SW480 (cell line): ENCODE measurements at places on chromosomes 5 and 9.

DNA sequence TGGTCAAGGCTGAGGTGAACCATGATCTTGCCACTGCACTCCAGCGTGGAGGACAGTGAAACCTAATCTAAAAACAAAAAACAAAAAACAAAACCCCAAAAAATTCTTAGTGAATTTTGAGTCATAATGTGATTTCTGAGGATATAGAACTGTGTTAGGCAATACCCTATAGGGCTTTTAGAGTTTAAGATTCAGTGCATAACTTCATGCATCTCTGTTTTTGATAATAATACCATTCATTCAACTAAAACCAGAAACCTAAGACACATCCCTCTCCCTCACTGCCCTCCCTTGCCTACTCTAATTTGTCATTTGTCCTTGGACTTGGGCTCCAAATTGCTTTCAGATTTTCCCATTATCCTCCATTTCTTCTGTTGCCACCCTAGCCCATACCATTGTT lies 405.7 kb upstream of the EDIL3 start:
- DNase-seq, result no peak

DNA sequence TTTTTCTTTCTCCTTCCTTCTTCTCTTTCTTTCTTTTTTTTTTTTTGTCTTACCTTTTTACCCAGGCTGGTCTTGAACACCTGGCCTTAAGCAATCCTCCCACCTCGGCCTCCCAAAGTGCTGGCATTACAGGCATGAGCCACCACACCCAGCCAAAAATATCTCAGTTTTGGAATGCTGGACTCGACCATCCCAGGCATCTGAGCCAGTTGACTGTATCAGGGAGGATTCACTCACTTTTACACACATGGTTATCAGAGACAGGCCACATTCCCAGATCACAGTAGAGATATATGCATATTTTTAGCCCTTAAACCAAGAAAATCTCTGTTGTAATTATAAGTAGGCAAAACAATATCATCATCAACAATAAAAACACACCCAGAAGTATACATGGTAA lies 21.9 kb downstream of the NIM1K start:
- DNase-seq, result no peak

- no peak for DNase-seq
Observed at GRCh38 chr9:133918111-133918813, 73.9 kb downstream of the VAV2 start.

DNA sequence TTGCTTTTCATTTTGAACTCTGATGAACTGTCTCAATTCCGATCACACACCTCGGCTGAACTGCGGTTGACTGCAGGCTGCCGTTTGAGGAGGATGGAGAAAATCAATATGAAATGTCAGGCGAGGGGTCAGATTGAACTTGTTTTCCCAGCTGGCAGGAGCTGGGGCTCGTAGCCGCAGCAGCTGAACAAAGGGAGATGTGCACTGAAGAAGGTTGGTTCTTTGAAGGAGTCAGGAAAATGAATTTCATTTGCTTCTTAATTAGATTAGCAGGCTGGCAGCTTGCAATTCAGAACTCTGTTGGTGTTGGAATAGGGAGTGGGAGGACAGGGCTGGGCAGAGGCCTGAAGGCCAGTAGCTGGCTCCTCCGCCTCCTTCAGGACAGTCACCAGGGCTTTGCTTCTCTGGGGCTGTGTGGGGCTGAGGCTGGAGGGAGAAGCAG lies 117.4 kb upstream of the GPR151 start:
- DNase-seq, result no peak

DNA sequence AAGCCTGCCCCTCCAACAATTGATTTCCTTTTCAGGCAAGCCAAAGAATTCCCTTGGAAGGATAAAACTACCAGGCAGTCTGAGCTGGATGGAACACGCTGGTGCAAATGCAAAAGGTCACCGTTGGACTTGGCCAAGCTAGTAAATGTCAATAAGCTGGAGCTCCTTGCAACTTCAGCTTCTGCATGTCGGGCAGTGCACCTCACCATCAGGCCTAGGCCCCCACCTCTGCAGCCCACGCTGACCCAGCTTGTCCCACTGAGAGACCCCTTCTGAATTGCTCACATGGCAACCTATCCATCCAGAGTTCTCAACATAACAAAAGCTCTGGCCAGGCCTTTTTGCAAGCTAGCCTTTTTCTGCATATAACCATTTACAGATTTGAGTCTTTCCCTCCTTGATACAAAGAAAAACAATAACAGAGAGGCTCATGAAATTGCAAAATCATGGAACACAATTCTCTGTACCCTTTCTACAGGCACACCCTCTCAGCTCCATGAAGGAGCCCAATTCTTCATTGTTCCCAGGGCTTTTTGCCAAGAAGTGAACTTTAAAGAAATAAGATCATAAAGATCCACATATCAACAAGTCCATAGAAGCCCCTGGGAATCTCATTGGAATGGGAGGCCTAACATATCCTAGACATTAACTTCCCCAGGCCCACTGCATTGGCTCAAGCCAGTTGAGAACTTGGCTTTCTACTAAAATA lies 123.9 kb upstream of the SLIT3 start:
- no peak for DNase-seq

GRCh38 chr5:150539206-150539605 lies 31.3 kb downstream of the NDST1 start:
- DNase-seq, result no peak

- no peak for DNase-seq
Observed at GRCh38 chr9:13027879-13028278, 251.6 kb downstream of the MPDZ start.

- no peak for DNase-seq
Observed at GRCh38 chr9:99621040-99621439, 200.6 kb upstream of the NR4A3 start.

- DNase-seq, result peak; percentile 55
Observed at GRCh38 chr5:148011398-148012137, 52.2 kb upstream of the SPINK5 start.

GRCh38 chr5:136638084-136638483 lies 272.7 kb upstream of the TRPC7 start:
- no peak for DNase-seq

- DNase-seq, result no peak
Observed at GRCh38 chr5:147805030-147805454, 22.5 kb upstream of the JAKMIP2 start.

DNA sequence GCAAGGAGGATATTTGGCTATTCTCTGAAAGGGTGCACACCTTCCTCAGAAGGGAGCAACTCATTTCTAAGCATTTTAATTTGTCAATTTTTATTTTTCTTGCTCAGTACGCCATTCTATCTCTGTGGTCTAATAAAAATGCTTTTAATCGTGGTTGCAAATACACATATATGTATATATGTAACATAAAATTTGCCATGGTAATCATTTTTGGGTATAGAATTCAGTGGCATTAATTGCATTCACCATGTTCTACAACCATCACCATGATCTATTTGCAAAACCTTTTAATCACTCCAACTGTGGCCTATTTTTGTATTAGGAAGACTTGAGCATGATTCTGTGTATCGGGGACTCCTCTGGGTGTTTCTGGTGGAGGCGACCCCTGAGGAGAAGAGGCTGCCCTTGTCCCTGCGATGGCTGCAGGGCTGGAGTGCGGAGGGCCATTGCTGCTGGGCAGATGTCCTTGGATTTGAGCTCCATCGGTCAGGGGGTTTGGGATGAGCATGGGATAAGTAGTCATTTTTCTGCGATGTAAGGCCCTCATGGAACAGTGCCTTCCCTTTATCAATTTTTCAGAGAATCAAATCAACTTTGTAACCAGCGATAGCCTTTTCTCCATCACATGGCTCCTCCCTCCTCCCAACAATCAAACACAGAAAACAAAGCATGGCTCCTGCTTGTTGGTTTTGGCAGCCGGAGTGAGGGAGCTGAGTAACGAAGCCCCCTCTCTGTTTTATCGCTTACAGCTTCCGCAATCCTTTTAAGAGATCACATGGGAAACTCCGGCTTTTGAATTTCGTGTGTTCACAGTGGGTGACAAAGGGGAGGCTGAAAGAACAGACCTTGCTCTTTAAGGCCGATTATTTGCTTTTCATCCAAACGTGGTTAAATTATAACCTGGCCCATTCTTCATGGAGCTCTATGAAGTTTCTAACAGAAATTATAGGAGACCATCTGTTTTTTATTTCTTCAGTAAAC lies 187.3 kb downstream of the TENT4A start:
- no peak for DNase-seq

- DNase-seq, result no peak
Observed at GRCh38 chr5:178240341-178240741, 7.7 kb upstream of the PHYKPL start.

- no peak for DNase-seq
Observed at GRCh38 chr5:54383941-54384340, 71.6 kb upstream of the HSPB3 start.

DNA sequence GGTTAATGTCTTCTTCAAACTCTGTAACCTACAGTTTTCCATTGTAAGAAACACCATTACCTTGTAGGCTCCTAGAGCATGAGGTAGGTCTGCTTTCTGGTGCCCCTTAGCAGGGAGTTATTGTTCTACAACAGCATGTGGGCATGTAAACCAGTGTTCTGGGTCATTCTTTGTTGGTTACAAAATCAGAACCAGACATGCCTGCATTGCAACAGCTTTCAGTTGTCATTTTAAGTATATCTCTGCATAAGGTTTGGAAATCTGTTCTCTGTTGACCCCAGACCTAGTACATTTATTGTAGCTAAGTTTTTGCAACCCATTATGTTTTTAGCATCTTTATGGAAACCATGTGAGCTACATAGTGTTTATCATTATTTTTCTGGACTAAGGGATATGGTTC lies 10.9 kb downstream of the RGMB start:
- no peak for DNase-seq

- no peak for DNase-seq
Observed at GRCh38 chr9:21984101-21984500, 10.1 kb downstream of the CDKN2A start.

DNA sequence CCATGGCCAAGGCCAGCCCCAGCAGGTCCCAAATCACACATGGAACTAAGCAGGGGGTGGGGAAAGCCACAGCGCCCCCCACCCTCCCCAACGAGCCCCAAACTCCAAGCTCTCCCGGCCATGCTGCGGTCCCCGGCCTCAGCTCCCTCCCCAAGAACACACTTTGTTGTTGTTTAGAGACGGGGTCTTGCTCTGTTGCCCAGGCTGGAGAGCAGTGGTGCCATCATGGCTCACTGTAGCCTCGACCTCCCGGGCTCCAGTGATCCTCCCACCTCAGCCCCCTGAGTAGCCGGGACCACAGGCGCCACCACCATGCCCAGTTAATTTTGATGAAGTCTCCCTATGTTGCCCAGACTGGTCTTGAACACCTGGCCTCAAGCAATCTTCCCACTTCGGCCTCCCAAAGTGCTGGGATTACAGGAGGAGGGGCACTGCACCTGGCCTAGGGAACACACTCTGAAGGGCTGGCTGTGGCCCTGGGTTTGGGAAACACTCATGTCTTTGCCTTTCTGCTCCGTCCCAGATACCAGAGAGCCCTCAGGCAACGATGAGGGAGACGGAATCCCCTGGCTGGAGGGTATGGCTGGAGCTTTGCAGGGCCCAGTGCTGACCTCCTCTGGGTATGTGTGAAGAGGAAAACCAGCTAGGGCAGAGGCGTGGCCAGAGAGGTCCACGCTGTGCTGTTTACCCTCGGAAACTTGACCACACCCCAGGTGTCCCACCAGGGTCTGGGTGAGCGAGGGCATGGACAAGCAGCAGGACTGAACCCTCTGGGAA lies 53.2 kb upstream of the UBAC1 start:
- DNase-seq, result no peak

GRCh38 chr9:14256588-14256987 lies 57.4 kb downstream of the NFIB start:
- DNase-seq, result no peak

DNA sequence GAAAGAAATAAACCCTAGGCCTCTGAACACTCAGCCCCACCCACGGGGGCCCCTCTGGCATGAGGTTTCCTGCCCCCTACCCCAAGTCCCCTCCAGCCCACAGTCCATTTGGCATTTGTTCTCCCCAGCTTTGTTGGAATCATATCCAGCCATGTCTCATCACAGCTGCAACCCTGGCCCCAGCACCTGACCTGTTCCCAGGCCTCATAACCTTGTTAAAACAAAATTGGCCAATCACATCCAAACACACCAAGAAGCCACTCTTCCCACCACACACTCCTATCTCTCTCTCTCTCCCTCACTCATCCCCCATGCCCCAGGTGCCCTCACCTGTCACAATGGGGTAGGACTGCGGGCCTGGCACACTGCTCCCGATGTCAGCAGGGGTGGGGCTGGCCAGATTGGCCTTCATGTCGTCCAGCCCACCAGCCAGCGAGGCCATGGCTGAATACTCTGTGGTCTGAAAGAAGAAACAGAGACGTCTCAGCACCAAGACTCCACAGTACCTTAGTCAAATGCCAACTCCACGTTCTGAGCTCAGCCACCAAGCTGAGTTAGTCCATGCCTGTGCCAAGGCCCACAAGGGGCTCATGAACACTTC lies 110.9 kb downstream of the PAX5 start:
- DNase-seq, result no peak

- no peak for DNase-seq
Observed at GRCh38 chr5:119418606-119419100, 33.6 kb upstream of the HSD17B4 start.

- no peak for DNase-seq
Observed at GRCh38 chr5:119292701-119293515, 62.9 kb upstream of the TNFAIP8 start.

DNA sequence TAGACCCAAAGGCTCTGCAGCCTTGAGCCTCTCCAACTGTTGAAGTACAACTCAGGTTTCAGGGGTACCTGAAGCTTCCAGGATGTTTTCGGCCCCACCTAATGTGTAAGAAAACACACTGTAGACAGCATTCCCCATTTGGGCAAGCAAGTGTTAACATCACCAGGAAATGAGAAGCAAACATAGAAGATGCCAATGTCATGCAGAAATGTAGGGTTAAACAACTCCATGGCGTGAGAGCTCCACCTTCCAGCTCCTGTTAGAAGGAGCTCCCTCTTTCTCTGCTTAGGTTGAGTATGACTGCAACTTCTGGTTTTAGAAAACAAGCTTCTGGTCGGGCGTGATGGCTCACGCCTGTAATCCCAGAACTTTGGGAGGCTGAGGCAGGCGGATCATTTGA lies 31.0 kb upstream of the DENND1A start:
- DNase-seq, result no peak

DNA sequence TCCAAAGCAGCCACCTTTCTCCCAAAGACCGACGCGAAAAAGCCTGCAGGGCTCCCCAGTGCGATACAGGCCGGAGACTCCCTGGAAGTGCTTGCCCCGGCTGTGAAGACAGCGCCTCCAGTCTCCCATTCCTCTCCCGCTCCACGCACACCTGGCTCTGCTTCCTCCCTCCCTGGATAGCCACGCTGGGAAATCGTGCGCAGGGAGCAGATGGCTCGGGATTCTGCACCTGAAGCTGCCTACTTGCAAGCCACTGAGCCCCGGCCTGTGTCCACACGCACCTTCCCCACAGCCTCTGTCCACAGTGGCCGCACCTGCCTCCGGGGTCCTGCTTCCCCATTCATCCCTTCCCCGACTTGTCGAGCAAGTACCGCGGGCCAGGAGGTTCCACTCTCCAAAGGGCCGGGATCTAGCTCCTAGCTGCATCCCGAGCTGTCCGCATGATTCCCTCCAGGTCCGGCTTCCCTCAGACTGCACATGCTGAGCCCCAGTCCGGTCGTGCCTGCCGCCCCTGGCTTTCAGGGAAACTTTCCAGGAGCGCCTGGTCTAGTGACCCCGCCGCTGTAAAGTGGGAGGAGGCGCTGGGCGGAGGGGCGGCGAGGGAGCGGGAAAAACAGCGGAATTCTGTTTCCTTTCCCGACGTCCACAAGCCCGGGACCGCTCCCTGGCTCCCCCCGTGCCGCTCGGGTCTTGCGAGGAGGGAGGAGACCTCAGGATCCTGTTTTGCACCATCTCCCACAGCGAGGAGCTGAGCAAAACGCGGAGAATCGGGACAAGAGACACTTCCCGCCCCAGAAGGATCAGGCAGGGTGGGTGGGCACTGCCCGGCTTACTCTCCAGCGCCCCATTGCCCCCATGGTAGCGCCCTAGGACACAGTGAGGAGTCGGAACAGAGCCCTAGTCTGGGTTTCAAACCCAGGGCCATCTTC lies 2.0 kb downstream of the SEMA6A start:
- peak; percentile 64 for DNase-seq
